ENCODE measurements at places on chromosomes 6 and 20. TPM values are rescaled to one million over a fixed set of nuclear protein-coding genes. Genes with fewer than 3 reads are reported as not detected.

The VPS16 gene
- total RNA-seq: 60.7 TPM

The LY6G6C gene
- 0.25 TPM for total RNA-seq

The CYP24A1 gene
- not detected for total RNA-seq

The MEP1A gene
- total RNA-seq: not detected

Measured in activated T-cell treated with anti-CD3 and anti-CD28 coated beads, Interleukin-2, amount 50 U/mL, for 72 hours (primary cell).